ENCODE measurements at places on chromosomes 11 and 22.

DNA sequence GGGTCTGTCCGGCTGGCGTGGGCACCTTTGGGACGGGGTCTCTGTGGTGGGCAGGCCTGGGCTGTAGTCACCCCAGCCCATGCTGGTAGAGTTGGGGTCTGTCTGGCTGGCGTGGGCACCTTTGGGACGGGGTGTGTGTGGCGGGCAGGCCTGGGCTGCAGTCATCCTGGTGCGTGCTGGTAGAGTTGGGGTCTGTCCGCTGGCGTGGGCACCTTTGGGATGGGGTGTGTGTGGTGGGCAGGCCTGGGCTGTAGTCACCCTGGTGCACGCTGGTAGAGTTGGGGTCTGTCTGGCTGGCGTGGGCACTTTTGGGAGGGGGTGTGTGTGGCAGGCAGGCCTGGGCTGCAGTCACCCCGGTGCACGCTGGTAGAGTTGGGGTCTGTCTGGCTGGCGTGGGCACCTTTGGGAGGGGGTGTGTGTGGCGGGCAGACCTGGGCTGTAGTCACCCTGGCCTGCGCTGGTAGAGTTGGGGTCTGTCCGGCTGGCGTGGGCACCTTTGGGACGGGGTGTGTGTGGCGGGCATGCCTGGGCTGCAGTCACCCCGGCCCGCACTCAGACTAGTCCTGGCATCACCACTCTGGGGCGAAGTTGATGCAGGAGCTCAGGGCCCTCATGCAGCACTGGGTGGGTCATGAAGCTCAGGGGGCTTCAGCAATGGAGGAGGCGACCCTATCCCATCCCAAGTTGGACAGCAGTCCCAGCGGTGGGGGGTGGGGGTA, 19.3 kb downstream of the PRR33 start:
- no peak for DNase-seq

DNA sequence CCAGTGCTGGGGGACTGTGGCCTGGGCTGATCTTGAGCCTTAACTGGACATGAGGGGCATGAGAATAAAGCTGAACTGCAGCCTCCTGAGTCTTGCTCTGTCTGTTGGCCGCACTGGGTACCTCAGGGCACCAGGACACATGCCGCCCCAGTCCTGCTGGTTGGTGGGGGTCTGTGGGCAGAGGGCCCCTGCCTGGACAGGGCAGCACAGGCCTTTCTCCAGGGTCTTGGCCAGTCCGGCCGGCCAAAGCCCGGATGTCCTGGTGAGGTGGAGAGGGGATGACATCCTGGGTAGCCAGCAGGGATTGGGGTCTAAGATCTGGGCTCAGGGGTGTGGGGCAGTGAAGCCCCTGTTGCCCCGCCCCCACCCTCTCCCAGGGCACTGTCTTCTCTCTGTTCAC, 1.5 kb upstream of the RPS6KA4 start:
- no peak for DNase-seq

DNA sequence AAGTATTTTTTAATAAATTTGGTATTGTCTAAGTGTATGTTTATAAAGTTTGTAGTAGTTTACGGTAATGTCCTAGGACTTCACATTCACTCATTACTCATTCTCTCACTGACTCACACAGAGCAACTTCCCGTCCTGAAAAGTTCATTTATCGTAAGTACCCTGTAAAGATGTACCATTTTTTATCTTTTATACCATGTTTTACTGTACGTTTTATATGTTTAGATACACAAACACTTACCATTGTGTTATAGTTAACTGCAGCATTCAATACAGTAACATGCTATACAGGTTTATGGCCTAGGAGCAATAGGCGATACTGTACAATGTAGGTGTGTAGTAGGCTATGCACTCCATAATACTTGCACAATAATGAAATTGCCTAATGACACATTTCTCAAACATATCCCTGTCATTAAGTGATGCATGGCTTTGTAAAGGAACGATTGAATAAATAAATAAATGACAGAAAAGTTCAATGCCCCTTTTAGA, 12.5 kb upstream of the CARD18 start:
- no peak for DNase-seq

- no peak for DNase-seq
Measured at GRCh38 chr11:28757725-28758515, 649.7 kb downstream of the METTL15 start.

- DNase-seq = no peak
Measured at GRCh38 chr22:46602025-46602424, 18.2 kb upstream of the GRAMD4 start.

DNA sequence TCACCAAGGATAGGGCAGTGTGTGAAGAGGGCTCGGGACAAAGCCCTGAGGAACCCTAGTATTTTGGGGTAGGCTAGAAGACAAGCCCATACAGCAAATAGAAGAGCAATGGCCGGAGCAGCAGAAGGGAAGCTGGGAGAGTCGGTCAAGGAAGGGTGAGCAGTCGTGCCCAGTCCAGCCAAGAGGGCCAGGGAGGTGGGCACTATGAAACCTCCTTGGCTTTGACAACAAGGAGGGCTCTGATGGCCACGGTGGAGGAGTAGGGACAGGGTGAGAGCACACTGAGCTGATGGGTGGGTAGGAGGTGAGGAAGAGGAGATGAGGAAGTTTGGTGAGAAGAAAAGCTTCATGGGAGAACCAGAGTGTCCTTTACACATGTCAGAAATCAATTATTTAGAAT, 2.2 kb upstream of the YWHAH start:
- DNase-seq = no peak

- DNase-seq = no peak
Measured at GRCh38 chr22:42820045-42820763, 36.9 kb downstream of the ARFGAP3 start.

Data from T follicular helper cell (primary cell).